ACHN (cell line): ENCODE measurements at places on chromosomes 6 and 20.

GRCh38 chr6:5763407-5763806, 243.3 kb downstream of the NRN1 start:
- DNase-seq = peak; percentile 1

GRCh38 chr6:170279977-170280688, 10.7 kb downstream of the DLL1 start:
- DNase-seq = no peak

DNA sequence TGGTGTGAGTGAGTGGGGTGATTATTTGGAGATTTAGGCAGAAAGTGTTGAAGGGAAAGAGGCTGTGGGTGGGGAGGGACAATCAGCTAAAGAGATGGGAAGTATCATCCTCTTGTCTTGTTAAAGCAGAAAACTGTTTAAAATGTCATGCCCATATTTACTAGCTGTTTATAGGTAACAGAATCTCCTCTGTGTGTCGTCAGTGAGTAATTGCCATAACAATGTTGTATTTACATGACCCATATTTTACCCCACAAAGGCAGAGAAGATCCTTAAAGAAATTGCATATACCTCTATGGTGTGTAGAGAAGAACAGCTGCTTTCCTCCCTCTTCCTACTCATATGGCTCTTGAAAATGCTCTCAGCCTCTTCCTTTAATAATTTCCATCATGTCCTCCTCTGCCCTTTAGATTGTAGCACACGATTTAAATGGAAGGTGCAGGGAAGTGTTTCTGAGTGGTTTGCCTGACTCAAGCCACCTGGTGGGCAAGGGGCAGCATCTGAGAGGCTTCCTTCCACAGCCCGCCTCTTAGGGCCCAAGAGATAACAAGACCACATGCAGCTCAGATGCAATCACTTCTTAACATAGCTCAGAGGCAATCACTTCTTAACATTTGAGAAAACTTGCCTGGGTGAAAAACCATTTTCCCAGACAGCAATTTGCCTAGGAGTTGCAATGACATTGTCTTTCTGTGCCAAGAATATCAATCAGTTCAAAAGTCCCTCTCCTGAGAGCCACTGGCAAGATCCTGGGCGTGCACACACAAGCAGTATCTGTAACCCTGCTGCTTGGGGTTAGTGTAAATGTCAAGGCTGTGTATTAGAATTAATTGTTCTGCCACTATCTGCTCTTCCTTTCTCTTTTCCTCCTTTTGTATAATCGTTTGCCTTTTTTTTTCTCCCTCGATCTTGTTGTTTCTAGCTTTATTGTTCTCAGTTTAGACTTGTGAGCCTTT, 44.1 kb upstream of the EDN1 start:
- no peak for DNase-seq

DNA sequence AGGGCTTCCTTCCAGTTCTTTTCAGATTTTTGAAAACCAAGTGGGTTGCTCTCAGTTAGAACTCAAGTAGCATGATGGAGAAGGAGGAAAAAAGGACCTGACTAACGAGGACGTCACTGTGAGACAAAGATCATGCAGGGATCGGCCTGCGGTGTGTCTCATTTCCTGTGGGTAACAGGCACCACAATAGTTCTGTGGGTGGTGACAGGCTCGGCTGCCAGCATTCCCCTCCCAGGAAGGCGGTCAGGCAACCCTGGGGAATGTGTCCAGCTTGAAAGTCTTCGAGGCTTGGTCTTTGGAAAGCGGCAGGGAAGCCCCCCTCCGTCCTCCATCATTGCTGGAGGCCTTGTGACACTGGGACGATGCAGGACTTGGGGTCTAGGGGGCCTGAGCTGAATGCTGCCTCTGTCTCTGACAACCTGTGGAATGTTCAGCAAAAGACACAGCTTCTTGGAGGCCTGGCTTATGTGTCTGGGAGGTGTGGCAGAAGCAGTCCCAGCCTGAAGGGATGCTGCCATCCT, 121.0 kb downstream of the BCAS1 start:
- no peak for DNase-seq

DNA sequence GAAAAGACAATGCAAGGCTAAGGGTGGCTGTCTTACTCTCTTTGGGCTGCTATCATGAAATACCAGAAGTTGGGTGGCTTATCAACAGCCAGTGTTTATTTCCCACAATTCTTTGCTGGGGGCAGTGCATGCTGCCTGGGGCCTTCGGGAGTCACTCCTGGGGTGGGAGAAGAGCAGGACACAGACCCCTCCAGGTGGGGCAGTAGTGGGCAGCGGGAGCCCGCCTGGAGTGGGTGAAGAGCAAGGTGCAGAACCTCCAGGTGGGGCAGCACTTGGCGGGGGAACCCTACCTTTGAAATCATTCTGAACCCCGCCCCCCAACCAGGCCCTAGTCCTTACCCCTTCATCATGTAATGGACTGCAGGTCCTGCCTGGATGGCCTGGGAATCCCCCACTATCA, 69.6 kb upstream of the THBS2 start:
- no peak for DNase-seq

DNA sequence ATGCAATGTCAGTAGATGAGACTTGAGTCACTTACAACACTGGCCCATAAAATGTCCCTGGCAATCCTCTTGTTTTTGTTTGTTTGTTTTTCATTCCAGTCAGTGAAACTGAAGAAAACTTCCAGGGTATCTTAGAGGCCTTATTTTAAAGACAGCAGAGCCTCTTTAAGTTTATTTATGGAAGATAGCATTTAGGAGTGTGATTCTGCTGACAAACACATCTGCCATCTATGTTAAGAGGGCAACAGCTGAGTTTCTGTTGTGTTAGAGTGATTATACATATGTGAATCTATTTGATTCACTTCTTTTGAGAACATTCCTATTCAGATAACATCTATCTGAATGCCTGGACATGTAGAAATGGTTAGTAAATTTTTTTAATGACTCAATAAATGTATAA, 812.6 kb downstream of the TENT5A start:
- DNase-seq = no peak

GRCh38 chr6:63521475-63522210, 50.6 kb upstream of the LOC128125822 start:
- DNase-seq = no peak

GRCh38 chr20:48656661-48657211, 171.1 kb downstream of the PREX1 start:
- no peak for DNase-seq

DNA sequence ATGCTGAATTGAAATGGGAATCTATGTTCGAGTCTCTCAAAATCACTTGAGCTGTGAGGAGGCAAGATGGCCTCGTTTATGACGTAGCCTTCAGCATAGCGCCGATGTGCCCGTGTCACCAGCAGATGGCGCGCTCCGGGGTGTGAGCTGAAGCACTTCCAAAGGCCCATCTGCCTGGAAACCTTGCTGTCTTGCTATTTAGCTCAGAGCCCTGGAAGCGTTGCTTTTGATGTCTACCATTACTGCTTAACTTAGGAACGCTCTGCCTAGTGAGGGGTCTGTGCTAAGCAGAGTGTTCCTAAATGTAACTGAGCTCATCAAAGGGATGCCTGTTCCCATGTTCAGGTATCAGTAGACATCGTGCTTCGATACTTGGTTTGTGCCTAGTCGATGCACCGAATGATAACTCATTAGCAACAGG, 67.7 kb downstream of the SYCP2L start:
- peak; percentile 67 for DNase-seq

- DNase-seq = no peak
These were observed 17.5 kb upstream of the DSP start for GRCh38 chr6:7523922-7524321.

GRCh38 chr6:21912151-21912832, 318.7 kb downstream of the SOX4 start:
- DNase-seq = no peak

DNA sequence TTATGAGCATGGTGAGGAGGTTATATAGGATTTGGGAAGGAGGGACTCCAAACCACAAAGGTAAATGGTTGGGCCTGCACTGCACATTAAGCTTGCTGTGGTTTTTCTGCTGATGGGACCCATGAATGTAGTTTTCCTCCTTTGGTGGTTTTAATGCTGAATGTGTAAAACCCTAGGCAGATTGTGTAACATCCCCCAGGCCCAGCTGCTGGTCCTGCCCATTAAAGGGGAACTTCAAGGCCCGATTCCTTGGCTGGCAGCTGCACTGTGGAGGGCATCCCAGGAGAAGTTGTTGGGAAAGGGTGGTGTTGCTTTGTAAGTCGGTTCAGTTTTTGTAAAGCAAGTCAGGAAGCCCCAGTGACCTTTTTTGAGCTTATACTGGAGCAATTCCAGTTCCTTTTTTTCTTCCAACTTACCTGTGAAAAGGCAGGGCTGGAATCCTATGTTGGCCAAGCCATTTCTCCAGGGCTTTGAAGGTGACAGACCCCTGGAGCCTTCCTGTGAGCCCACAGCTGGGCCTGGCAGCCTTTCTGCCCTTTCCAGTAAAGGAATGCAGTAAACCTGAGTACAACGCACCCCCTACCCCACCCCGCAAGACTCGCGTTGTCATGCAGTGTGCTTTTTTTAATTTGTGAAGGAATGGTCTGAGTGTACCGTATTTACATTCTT, 43.1 kb upstream of the NAA20 start:
- no peak for DNase-seq

DNA sequence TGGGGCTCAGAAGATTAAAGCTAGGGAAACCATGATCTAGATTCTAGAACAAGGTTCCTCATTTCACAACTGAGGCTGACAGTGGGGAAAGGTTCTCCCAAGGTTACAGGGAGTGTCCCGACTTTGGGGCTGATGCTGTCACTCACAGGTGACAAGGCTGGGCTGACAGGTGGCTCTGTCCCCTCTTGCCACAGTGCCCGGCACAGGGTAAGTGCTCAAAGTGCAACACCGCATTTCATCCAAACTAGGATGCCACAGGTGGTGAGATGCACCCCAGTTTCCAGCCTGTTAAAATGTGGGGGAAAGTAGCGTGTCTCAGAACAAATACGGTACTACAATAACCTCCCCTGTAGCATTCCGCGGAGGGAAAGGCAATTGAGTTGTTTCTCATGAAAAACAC, 7.8 kb downstream of the ZBP1 start:
- no peak for DNase-seq

GRCh38 chr20:61042506-61043385, 209.3 kb upstream of the CDH4 start:
- DNase-seq = no peak

GRCh38 chr20:237929-238328, 10.9 kb downstream of the DEFB129 start:
- DNase-seq = no peak

DNA sequence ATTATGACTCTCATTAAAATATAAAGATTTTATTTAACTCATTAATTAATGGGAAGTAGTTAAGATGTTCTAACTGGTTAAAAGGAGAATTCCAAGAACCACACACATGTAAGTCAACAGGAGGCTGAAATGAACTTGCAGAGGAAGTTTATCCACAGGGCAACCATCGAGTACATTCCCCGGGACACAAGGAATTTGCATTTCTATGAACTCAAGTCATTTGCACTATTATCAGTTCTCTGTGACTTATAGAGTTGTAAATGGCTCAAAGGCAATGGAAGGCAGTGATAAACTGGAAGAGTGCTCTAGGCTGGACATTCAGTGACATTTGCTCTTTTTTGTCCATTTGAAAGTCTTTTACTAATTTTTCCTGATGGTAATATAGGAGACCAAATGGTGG, 97.4 kb downstream of the SNX5 start:
- no peak for DNase-seq

- DNase-seq = no peak
These were observed 31.7 kb downstream of the WRNIP1 start for GRCh38 chr6:2796861-2797260.

- DNase-seq = no peak
These were observed 122.7 kb upstream of the RNF24 start for GRCh38 chr20:4138056-4138455.

DNA sequence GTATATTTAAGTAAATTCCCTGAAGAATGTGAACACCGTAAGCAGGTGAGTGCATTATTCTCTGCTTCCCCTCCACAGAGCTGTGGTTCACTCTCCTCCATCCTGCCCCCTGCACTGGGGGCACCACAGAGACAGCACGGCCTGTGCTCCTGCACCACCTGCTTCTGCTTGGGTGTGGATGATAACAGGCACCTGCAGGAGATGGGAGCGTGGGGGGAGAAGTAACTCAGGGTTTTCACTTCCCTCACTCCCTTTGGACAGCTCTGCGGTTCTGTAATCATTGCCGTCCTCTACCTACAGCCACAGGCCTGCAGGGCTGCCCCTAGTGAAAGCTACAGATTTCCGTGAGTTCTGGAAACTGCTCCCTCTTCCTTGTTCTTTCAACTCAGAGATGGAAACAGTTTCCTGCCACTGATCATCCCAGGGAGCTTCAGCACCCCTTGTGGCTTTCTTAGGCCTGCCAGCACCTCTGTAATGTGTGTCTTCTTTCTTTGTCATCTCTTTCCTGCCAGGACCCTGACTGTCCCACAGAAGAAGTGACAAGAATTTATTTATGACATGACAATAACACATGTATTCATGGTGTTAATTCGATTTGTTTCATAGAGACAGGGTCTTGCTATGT, 21.3 kb upstream of the MICB start:
- no peak for DNase-seq

DNA sequence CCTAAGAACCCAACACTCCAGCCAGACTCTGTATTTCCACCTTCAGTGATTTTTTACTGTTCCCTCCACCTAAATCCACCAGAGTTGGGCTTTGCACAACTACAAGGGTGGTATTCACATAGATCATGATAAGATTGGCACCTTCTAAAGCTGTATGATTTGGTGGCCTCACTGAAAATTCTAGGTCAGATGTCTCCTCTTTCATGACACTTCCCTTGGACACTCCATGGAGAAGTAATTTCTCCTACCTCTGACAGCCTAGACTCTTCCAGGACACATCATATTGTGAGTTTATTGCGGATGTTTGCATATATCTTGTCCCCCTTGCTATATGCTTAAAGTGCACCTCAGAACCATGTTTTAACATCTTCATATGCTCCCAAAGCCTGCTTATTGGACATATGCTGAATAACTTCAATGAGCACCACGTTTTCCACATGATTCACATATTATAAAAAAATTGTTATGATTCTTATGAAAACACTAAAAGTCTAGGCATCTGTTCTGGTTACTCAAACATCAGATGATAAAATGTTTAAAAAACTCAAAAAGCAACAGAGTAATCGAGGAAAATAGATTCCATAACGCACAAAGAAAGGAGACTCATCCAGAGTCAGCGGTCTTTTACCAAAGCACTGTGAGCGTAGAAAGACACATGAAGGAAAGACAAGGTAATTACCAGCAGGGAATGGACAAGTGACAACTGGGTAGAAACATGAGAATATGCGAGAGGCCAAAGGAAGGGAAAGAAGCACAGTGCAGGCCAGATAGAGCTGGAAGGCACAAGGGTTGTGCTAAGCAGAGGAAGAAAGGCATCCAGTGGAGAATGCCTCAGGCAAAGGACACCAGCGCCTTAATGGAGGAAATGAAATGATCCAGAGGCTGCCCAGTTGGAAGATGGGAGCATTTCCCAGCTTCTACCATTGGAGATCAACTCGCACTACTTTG, 46.5 kb downstream of the KIF16B start:
- no peak for DNase-seq

DNA sequence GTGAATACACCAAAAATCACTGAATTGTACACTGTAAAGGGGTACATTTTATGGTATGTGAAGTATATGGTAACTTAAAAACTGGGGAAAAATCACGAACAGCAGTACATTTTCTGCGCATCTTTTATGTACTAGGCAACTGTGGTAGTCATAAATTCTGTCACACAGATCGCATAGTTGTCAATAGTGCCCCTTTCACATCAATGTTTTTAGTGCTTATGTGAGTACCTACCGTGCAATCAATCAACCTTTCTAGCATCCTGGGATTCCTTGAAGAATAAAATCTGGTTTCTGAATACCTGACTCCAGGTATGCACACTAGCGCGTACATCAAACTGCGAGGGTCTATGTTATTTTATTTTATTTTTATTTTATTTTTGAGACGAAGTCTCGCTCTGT, 637 bp upstream of the RPF2 start:
- no peak for DNase-seq

- no peak for DNase-seq
These were observed 61.6 kb downstream of the MTFR2 start for GRCh38 chr6:136188486-136188885.
